Activated CD4-positive, CD25-positive, alpha-beta regulatory T cell treated with anti-CD3 and anti-CD28 coated beads, Interleukin-2, amount 50 U/mL, for 16 hours (primary cell): ENCODE measurements at places on chromosomes 5 and 9.

DNA sequence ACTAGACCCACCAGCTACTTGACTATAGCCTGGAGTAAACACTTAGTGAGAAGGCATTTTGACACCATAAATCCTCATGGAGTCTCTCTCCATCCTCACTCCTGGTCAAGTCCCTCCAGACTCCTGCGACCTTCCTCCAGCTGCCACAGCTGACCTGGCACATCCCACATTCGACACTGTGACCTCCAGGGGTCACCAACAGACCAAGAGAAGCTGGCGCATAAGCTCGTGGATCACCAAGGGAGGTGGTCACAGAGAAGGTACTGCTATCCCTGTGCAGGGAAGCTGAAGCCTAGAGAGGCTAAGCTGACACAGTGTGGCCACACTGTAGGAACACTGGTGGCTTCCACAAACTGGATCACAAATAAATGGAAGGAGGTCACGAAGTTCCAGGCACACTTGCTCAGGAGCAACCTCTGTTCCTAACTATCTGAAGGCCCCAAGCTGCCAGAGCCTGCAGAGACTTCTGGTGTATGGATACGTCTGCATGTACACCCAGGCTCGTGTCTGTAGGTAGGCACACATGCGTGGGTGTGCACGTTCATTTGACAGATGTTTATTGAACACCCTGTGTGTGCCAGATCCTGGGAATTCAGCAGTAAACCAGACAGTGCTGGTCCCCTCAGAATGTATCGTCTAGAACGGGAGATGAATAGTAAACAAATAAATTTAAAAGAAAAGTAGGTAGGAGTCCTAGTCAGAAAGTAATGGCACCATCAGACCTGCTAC, 104.4 kb downstream of the C5orf15 start:
- DNase-seq: no peak

- DNase-seq: no peak
These were observed 41.8 kb upstream of the CDKN2B start for GRCh38 chr9:22050924-22051323.

DNA sequence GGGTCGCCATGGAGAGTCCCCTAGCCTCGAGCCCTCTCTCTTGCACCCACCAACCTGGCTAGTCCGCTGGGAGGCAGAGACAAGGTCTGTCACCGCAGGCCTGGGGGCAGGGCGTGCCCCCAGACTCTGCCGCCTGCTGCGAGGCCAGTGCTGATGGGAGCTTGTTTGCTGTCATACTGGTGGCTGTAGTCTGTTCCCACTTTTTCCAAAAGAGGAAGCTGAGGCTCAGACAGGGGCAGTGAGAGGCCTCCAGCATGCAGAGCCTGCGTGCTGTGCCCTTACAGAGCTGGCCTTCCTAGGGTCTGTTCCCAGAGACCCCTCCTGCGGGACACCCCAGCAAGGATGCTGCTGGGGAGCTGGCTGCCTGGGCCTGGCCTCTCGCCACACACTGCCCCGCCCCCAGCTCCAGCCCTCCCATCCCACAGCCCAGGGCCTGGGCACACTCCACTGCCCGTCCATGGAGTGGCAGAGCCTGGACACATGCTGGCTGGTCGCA, 21.0 kb upstream of the SUSD3 start:
- DNase-seq: no peak

GRCh38 chr9:36470643-36471290, 70.7 kb upstream of the RNF38 start:
- no peak for DNase-seq

DNA sequence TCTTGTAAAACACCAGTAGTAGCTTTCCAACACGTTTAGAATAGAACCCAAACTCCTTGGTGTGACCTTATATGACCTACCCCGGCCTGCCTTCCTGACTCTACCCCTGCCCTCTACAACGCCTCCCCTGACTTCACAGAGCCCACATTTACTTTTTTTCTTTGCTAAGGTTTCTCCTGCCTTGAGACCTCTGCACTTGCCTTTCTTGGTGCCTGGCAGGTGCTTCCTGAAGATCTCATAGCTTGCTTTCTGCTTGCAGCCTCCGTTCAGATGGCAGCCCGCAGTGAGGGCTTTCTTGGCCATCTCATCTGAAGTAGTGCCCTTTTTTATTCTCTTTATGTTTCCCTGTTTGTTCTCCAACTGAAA, 24.3 kb downstream of the NUP214 start:
- no peak for DNase-seq

GRCh38 chr5:102795526-102795925, 40.4 kb downstream of the PAM start:
- no peak for DNase-seq

DNA sequence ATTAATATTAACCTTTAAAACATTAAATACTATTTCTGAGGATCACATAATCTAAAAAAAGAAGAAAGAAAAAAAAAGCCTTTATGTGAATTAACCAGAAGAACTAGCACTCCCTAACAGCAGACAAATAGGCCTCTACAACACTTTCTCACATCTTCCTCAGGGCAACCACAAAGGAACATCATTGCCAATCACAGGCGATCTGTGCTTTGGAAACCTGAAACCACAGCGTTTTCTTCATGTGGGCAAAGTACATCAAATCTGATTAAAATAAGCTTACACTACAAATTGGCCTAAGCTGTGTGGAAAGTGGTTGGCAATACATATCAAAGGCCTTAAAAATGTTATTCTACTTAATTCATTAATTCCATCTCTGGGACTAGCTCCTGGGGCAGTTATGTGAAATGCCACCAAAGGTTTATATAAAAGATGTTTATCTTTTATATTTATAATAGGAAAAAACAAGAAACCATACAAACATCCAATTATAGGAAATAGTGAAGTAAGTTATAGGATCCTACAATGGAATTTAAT, 184.8 kb upstream of the TBCA start:
- DNase-seq: no peak

GRCh38 chr5:97528941-97529340, 345.9 kb upstream of the RIOK2 start:
- DNase-seq: no peak

DNA sequence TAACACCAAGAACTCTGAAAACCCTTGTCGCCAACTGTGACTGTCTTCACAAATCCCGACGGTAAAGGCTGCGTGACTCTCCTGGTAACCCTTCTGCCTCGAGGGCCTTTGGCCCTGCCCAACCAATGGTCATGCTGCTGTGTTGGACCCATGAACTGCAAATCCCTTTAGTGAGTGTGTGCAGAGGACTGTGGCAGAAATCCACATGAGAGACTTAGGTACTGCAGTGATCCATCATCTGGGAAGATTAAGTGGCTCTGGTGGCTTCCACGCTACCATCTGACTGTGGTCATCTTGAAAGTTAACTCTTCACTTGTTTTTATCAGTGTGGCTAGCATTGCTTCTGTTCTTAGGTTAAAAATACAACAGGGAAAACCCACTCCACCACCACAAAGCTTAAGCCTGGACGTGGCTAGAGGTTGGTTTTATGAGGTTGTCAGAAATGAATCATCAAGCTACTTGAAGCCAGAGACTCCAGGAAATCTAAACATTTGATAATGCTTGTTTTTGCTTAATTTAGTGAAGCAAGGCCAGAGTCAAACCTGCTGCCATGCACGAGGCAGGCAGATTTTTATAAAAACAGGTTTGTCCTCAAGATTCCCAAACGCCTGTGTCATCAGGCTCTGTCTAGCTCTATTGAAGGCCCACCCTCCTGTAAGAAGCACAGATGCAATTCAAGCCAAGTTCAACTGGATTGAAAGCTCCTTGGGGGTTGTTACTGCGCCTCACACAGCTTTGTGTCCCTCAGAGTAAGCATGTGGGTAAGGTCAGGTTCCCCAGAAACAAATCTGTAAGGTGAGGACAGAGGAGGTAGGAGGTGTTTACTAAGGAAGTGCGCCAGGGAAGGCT, 52.7 kb upstream of the ERCC6L2 start:
- DNase-seq: no peak

- no peak for DNase-seq
These were observed 358.6 kb downstream of the ADGRV1 start for GRCh38 chr5:90916947-90917800.

DNA sequence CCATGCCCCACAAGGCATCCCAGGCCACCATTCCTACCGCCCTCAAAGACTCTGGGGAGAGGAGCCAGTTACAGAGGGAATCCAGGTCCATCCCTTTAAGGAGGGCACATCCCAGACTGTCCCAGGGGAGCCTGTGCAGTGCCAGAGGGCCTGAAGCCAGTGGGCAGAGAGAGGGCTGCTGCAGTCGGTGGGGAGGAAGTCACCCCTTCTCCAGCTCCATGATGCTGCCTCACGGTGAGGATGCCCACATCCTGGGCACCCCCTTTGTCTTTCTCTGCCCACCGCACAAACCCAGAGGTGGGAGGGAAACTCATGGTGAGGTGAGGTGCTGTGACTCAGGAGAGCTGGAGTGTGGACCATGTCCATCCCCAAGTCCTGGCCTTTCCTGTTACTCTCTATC, 26.2 kb upstream of the ANKRD33B start:
- no peak for DNase-seq

DNA sequence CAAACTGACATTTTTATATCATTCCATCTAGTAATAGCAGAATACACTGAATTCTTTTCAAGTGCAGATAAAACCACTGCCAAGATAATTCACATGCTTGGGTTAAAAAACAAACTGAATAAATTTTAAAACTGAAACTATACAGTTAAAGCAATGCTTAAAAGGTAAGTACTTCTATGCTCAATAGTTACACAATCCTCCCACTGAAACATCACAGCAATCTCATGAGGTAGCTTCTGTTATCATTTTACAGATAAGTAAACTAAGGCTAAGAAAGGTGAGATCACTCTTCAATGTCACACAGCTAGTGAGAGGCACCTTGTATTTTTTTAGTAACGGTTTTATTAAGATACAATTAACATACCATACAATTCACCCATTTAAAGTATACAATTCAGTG, 13.4 kb upstream of the GOLGA1 start:
- DNase-seq: no peak

DNA sequence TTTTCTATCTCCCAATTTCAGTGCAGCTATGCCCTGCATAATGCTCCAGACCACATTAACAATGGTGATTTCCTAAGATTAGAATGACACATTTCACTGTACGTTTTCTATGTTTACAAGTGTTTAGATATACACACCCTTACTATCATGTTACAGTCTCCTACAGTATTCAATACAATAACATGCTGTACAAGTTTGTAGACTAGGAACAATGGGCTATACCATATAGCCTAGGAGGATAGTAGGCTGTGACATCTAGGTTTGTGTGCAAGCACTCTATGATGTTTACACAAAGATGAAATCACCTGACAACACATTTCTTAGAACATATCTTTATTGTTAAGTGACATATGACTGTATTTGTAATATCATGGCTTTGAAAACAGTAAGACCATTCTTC, 1435.6 kb upstream of the NUDT12 start:
- no peak for DNase-seq

DNA sequence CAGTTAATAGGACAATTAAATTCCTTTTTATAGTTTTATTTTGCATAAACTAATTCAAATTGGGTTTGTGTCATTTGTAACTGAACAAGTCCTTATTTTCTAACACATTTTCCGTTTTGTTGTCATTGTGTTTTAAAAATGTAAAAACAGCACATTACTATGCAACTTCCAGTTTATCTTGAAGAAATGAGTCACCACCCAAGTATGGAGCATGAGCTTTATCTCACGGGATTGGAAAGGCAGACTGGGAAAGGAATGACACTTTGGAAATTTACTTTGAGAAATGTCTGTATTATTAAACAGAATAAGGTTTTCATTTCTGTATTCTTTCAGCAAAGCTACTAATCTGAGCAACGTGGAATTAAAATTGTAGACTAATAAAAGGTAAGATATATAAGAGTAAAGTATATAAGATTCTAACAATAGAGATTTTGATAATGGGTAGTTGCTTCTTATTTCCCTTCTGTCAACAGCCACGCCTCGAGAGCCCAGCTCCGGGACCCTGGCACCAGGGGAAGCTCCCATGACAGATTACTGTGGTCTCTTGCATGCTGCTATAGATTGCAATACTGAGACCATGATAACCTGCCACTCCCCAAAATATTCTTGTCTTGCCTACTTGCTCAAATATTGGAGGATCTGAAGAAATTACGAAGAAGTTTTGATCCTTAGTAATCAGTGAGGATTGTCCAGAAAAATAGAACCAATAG, 433.1 kb downstream of the CHSY3 start:
- no peak for DNase-seq

- no peak for DNase-seq
These were observed 4.4 kb downstream of the PDCD1LG2 start for GRCh38 chr9:5514617-5515260.

DNA sequence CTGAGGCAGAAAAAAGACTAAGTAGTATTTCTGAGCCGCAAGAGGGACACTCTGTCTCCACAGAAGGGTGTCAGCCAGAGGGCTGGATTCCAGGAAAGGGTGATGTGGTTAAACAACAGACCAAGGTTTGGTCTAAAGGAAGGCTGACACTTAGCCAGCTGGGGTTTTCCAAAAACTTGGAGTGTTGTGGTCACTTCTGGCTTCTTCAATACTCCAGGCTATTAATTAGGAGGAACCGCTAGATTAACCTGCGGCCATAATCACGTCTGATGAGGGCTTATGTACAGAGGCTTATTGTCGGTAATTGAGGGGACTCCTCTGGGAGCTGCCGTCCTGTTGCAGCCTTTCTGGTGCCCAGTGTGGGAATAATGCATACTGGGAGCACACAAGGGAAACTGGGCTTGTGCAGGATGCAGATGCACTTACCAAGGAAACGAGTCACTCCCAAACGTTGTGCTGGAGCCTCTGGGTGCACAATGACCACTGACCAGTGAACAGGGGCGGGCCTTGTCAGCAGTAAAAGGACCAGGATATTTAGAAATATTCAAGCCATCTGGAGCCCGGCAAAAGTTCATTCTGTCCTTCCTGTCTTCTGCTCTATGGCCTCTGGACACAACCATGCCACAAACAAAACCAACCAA, 70.2 kb upstream of the TUT7 start:
- DNase-seq: no peak

- DNase-seq: no peak
These were observed 74.8 kb upstream of the PJA2 start for GRCh38 chr5:109484597-109484996.

DNA sequence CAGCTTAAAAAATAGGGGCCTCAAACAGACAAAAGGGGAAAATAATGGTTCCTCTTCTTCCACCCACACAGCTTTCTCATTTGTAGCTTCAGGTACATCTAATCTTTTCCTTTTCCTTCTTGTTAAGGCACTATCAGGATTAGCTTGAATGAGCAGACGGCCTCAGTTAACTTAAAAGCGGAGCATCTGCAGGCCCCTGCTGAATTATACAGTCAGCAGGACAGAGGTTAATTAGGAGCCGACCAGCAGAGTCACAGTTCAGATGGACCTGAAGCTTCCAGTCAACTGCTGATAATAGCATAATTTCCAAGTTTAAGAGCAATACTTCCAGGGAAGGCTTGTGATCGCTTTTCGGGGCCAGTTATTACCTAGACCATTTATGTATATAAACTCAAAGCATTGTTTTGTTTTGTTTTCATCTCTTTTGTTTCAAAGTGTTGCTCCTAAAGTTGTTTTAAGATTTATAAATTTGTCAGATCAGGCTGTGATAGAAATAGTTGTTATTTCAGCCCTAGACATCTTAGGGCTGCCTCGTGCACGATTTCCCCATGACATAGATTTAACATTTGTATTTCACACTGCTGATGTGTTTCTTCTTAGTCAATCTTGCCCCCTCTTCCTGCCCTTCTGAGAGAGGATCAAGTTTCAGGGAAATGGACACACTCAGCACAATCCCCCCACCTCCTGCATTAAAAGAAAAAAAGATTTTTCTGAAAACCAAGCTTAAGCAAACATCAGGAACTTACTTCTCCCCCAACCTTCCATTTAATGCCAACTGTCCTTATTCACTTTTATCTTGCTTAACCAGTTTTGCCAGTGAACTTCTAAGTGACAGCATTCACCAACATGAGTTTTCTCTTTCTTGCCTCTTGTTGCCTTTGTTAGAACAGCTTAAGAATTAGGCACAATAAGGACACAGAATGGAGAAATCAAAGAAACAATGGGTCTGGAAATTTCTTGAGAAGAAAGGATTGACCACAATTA, 449.8 kb downstream of the ARHGEF28 start:
- no peak for DNase-seq
